ENCODE measurements at places on chromosomes 2 and 18.

DNA sequence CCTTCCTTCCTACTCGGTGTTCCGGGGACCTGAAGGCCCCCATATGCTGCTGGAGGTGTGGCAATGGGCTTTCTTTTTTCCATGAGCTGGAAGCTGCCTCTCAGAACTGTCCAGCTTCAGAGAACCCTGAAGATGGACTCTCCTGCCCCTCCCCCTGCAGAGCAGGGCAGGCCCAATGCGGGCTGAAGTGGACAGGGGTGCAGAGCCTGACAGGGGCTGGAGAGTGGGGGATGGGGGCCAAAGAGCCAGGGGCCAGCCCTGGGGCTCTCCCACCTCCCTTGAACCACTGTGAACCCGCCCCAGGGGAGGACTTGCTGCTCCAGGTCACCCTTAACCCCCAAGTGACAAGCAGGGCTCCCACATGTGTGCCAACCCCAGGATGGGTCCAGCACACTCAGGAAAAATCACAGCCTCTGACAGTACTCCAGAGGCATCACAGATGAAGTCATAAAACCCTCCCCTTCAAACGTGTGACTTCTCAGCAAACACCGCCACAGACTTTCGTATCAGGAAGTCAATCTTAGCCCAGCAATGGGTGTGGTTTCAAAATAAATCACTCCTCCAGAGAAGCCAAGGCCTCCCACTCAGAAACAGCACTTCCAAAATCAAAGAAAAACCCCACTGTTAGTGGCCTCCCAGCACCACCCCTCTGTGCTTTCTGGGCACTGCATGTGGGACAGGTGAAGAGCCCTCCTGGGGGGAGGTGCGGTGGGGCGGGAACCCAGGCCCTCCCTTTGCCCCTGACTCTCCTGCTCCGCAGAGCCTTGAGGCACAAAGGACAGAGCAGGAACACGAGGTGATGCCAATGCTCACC is 135.8 kb downstream of the HDAC4 start:
- no peak for DNase-seq

- DNase-seq: no peak
Measured at GRCh38 chr2:230220347-230220969, 674 bp upstream of the SP110 start.

GRCh38 chr18:45227001-45227742 is 388.1 kb upstream of the SLC14A2 start:
- no peak for DNase-seq

GRCh38 chr2:27095745-27096651 is 9.4 kb downstream of the KHK start:
- no peak for DNase-seq

Data from activated CD4-positive, alpha-beta T cell treated with anti-CD3 and anti-CD28 coated beads, Interleukin-2, amount 50 U/mL, for 24 hours (primary cell).